CD4-positive, alpha-beta memory T cell (primary cell): ENCODE measurements at places on chromosomes 5 and 9.

DNA sequence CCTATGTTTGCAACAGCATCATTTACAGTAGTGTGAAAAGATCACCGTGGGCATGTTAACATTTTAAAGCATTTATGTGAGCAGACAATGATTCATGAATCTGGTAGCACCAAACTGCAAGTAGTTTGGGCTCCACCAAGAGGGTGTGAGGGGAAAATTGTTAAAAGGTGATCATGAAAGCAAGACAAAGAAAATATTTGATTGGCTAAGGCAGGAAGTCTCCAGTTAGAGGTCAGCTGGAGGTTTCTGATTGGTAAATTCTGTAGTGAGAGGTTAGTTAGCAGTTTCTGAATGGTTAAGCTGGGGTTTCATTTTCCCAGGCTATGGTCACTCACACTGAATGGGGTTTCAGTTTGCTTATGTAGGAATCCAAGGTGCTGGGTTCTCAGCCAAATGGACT lies 13.5 kb upstream of the DRD1 start:
- DNase-seq, result no peak

- no peak for DNase-seq
Observed at GRCh38 chr5:34034534-34035327, 8.3 kb downstream of the C1QTNF3 start.

- no peak for DNase-seq
Observed at GRCh38 chr9:76573905-76574760, 115.2 kb downstream of the GCNT1 start.

DNA sequence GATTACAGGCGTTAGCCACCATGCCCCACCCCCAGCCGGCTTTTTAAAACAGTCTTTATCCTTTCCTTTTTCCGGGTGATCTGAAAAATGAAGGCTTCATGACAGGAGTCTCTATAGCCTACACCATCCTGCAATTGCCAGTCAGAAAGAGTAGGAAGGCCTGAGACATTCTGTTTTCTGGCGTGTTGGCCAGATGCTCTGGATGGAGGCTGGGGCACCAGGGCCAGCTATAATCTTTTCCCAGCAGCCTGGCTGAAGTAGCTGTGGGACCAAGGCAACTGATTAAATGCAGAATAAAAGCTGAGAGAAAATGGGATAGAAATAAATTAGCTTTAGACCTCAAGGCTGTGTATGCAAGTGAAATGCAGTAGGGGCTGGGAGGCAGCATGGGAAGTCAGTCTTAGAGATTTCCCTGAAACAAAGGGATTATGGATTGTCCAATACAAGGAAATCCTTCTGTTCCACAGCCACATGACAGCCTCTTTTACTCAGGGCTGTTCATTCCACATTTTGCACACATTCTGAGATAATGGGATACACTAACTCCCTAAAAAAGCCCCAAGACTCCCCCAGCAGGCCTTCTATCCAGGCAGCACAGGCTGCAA lies 116.0 kb upstream of the LRRTM2 start:
- no peak for DNase-seq

DNA sequence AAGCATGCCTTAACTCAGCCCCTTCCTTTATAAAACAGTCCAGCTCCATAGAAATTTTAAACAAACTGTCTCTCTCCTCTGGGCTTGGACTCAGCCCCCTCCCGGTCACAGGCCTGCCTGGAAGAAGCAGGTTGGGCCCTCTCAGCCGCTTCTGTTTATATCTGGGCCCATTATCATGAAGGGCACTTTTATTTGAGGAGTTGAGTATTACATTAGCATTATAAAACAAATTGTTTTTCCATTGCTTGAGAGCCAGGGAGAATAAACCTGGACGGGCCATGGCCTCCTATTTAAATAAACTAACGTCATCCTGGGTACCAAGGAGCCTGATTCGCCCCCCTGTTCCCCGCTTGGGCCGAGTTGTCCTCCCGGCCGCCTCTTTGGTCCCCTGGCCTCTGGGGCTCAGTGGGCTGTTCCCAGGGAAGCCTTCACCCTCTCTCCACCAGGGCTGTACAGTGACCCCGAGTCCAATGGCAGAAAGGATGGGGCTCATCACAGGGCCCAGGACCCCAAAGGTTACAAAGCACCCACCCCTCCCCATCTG lies 13.2 kb downstream of the IRX2 start:
- DNase-seq, result no peak

DNA sequence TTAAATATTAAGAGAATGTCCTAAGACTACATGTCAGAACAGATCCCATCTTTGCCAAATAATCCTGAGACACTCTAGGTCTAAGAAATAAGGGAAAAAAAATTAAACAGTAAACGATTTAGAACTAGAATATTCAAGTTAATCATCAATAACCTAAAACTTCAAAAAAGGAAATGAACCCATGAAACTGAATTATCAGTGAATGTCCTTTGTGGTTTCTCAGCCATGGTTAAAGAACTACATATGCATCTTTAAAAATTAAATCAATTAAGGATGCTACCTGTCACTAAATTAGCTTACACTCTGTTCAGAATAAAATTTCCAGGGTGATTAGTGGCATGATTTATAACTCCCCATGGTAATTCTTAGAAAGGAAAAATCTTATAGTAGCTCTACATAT lies 850.0 kb upstream of the C9orf72 start:
- no peak for DNase-seq

DNA sequence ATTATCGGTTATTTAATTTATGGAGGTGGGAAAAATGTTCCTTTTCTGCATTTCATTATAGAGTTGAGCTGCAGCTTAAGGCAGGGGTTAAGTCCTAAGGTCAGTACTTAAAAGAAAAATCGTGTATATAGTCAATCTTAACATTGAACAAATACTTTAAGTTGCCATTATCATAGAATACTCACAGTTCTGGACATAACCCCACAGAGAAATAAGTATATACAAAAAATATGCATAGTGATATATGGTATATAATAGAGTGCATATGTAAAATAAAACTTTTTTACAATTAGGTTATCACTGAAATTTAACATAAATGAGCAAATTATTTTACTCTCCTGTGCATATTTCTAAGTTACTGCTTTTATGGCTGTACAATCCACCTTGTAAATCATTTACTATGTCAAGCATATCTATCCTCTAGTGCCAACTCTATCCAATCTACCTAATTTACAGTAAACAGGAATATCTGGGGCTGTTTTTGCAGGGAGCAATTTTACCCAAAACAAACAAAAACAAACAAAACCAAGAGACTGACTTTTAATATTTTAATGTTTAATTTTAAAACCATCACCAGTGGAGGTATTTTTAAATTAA lies 28.8 kb downstream of the TTC39B start:
- no peak for DNase-seq

GRCh38 chr5:80481019-80481893 lies 6.6 kb upstream of the FAM151B start:
- DNase-seq, result no peak

- no peak for DNase-seq
Observed at GRCh38 chr5:565782-566440, 41.7 kb upstream of the SLC9A3 start.

DNA sequence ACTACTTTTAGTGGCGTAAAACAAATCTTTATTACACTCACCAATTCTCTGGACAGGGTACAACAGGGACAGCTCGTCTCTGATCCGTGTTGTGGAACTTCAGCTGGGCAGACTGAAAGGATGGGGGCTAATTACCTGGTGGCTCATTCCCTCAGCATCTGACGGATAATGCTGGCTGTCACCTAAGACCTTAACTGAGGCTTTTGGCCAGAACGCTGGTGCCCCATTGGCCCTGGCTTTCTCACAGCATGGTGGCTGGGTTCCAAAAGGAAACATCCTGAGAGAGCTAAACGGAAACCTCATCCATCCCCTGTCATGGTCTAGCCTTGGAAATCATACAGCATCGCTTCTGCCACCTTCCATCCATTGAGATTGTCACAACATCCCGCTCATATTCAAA lies 62.9 kb downstream of the RAI14 start:
- no peak for DNase-seq

DNA sequence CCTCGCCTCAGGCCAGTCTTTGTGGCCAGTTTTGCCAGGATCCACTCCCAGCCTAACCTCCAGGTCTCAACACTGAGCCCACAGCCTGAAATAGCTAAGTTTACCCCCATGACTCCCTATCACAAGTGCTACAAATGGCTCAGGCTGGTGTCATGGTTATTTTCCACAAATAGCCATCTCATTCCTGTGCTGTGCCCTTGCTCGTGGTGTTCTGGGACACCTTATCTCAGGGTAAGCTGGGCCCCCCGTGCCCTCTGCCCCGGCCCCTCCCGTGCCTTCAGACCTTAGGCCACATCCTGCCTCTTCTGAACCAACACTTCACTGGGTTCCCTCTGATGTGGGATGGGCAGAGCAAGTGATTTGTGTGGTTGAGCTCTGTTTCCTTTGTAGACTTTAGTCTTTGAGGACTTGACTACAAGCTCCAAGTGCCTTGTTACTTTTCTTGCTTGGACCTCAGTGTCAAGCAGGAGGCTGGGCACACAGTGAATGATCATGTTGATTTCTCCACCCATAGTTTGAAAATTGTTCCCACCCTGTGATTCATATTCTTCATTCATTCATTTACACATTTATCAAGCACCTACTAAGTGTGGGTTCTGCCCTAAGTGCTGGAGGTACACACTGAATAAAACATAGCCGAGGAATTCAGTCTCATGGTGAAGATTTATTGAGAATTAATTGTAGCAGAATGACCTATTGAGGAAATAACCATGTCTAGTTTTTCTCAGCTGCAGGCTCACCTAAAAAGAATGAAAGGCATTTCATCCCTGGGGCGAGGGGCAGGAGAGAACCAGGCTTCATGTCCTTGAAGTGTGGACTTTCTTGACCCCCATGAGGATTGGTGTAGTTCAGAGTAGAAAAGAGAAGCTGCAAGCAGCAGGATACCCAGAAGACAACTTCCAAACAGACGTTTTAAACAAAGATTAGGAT lies 84.5 kb upstream of the CTNNA1 start:
- peak; percentile 70 for DNase-seq

DNA sequence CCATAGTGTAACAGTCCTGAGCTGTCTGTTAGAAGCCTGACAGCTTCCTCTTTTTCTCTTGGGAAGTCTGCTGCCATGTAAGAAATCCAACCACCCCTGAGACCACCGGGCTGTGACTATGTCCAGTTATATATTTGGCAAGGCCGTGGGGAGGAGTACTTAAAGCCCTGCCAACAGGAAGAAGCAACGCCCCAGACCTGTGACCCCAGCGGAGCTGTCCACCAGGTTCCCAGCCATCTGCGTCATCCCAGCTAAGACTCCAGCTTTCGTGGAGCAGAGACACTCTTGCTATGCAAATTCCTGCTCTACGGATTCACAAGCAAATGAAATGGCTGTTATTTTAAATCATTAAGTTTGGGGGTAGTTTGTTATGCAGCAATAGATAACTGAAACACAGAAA lies 417.3 kb downstream of the TLE4 start:
- DNase-seq, result no peak

DNA sequence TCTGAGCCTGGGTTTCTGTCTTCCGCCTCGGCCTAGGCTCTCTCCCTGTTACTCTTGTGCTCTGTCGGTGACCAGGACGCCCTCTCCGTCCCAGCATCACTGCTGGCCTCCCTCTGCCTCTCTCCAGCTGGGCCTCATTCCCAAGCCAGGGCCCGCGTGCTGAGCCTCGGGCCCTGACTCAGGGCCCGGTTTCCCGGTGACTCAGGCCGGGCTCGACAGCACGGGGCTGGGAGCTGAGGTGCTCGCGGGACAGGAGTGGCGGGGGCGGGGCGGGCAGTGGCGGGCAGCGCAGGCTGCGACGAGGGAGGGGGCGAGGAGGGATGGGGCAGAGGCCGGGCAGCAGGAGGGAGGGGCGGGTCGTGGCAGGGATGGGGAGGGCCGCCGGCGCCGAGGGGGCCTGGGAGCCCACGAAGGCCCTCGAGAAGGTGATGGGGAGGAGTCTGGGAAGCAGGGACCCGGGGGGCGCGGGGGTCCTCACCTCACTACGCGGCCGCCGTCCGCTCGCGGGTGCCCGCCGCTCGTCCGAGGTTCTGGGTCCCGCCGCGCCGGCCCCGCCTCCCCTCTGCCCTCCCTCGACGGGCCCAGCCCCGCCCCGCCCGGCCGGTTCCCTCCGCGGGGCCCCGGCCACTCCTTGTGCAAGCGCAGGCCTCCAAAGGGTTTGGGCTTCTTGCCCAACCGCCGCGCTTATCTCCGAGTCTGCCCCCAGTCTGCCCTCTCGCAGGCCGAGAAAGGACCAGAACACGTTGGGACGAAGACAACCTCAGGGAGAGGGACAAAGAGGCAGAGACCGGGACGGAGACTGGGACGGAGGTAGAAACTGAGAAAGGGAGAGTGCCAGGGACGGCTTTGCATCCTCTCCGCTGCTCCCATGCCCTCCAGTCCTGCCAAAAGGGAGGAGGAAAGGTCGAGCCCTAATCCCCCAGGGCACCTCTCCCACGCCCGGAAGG lies at the start of gene ARAP3:
Gene ARAP3, minus strand, starts transcription at position 536 of the 947 bp plus-strand sequence. CDS start 1,744 bp downstream, outside the sequence.
- DNase-seq, result peak; percentile 47

DNA sequence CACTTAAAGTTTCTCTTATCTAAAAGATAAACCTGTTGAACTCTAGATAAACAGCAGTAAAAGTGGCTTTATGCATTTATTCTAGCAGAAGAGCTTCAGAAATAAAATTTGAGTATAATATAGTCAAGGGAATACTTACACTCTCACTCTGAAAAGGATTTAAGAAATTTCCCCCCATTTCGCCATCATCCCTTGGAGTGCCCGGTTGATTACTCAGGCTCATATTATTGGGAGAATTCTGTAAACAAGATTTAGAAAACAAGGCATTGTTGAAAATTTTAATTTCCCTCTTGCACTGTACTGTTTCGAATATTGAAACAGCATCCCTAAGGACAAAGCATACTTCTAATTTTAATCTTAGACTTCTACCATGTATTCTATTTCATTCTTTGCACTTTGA lies 34.5 kb upstream of the ACOT12 start:
- DNase-seq, result no peak

GRCh38 chr9:17171309-17172094 lies 36.7 kb downstream of the CNTLN start:
- no peak for DNase-seq
